ENCODE measurements at places on chromosomes 5 and 9.

- no peak for DNase-seq
These were observed 180.7 kb downstream of the MEF2C start for GRCh38 chr5:88702332-88702731.

DNA sequence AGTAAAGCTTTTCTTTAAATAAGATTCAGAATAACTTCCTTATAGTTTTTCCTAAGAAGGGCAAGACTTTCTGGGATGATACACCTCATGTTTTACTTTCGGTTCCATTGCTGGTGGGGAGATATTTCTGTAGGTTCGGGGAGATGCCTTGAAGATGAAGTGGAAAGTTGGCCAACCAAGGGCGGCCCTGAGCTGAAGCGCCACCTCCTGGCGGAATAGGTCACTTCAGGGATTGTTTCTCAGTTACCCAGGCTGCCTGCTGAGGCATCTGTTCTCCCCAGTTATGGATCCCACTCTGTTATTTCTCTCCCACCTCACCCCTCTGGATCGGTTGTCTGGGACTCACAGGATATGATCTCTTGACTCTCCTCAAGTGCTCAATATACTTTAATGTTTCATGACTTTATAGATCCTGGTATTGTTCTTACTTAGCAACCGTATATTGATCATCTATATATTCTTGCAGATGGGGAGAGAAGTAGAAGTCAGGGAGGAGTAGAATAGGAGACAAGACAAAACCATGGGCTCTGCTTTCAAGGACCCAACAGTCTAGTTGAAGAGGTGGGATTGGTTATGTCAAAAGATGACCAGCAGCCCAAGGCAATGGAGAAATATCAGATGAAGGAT, 23.4 kb downstream of the MEGF10 start:
- peak; percentile 53 for DNase-seq

DNA sequence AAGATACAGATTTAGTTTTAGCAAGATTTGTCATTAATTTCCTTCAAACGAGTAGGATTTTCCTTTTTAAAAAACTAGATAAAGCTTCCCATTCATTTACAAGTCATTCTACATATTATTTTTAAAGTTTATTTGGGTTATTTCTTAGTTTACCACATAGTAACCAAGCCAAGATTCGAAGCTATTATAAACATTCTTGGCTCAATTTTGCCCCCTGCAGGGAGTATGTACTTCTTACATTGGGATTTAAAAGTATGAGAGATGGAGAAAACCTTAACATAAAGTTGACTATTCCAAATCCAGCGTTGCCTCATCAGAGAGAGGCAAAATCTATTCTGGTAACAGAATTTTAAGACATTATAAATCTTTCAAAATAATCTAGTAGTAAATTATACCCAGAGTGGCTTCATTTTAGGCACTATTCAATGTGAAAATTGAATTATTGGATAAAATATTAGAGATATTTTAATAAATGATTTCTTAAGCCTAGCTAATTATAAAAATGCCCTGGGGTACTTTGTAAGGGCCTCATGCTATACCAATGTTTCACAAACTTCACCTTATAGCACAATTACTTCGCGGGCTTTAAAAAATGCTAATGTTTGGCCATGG, 39.1 kb downstream of the FBN2 start:
- no peak for DNase-seq

DNA sequence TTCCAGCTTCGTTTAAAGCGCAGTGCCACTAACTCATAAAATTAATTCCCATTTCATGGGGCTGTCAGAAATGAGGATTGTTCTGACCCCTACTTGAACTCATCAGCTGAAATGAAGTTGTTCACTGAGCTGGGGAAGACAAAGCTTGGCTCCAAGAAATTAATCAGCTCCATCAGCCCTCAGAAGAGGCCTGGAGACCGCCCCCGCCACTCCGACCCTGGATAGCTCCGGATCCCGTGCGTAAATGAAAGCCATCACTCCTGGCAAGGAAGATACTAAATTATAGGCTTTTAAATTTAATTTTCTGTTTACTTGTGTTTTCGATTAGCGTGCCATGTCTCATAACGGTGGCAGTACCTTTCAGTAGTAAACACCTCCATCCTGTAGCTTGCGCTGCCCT, 142.8 kb upstream of the IRX2 start:
- no peak for DNase-seq

GRCh38 chr5:3411363-3411762, 184.3 kb upstream of the IRX1 start:
- DNase-seq, result no peak

GRCh38 chr5:127849891-127850290, 146.7 kb downstream of the CCDC192 start:
- no peak for DNase-seq

GRCh38 chr9:131738293-131739132, 1.4 kb downstream of the RAPGEF1 start:
- DNase-seq, result no peak

GRCh38 chr5:93399675-93400074, 181.3 kb downstream of the NR2F1-AS1 start:
- DNase-seq, result no peak

GRCh38 chr5:145943674-145944121, 7.3 kb downstream of the SH3RF2 start:
- DNase-seq, result no peak

- no peak for DNase-seq
These were observed 47.4 kb downstream of the MYO10 start for GRCh38 chr5:16888694-16889124.

DNA sequence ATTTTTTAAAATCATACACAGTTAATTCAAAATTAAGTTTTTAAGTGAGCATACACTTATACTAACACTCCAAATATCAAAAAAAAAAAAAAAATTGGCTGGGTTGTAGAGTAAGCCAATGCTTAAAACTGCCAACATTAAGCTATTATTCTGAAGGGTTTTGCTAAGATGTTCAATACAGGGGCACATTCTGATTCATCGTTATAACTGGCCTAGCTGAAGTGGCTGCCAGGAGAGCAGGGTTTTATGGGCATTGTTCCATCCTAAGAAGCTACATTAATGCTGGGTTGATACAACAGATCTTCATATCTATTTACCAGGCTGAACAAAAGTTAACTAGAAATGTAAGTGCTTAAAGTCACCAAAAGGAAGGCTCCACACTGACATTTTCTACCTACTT, 13.4 kb downstream of the ELAVL2 start:
- DNase-seq, result no peak

DNA sequence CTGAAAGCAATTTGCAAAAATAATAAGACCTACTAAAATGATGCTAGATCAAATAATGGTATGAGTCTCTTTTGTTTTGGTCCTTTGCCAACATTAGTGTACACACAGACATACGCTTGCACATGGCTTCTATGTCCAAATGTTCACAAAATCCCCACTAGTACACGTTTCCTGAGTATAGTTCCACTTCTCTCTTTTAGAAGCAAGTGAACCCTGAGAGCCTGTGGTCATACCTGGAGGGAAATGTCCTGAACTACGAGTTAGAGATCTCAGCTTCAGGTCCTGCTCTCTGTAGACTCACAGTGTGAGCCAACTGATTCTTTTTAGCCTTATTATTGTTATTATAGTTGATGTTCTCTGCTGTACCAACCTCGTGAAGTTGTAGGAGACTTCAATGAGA, 47.3 kb upstream of the ACTBL2 start:
- DNase-seq, result no peak

DNA sequence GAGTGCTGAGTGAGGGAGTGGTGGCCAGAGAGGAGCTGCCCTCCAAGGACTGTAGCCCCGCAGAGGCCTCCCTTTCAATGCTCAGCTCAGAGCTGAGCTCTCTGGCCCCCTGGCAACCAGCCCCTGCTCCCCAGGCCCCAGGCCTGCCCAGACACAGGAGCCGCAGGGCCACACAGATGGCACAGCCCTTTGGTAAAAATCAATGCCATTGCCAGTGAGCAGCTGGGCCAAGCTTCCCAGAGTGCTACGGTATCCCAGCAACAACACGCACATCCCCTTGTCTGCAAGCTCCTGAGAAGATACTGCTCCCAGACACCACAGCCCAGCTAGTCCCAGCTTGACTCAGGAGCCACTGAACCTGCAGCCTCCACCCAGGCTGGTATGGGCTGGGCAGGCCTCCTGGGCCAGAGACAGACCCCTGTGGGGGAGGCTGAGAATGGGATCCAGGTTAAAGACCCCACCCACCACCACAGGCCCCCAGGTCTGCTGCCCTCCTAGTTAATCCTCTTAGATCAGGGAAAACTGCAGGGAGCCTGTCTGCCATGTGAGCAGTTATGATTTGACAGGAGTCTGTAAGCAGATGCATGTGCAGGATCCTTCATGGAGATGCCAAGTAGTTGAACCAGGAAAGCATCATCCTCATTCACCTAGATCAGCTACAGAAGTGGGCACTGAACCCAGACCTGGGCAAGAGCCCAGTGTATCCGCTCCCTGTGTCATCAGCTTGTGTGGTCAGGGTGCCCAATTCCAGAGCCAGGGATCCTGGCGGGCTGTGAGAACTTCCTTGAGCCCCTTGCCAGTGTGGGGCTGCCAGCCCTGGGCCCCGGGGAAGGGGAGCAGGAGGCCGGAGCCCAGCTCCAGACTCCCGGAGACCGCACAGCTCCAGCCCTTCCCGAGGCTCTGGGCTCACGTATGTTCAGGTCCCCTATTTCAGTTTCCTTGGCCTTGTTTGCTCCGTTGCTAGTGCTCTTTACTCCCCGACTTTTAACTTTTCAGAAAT, 26.7 kb upstream of the ADAMTS2 start:
- peak; percentile 42 for DNase-seq

DNA sequence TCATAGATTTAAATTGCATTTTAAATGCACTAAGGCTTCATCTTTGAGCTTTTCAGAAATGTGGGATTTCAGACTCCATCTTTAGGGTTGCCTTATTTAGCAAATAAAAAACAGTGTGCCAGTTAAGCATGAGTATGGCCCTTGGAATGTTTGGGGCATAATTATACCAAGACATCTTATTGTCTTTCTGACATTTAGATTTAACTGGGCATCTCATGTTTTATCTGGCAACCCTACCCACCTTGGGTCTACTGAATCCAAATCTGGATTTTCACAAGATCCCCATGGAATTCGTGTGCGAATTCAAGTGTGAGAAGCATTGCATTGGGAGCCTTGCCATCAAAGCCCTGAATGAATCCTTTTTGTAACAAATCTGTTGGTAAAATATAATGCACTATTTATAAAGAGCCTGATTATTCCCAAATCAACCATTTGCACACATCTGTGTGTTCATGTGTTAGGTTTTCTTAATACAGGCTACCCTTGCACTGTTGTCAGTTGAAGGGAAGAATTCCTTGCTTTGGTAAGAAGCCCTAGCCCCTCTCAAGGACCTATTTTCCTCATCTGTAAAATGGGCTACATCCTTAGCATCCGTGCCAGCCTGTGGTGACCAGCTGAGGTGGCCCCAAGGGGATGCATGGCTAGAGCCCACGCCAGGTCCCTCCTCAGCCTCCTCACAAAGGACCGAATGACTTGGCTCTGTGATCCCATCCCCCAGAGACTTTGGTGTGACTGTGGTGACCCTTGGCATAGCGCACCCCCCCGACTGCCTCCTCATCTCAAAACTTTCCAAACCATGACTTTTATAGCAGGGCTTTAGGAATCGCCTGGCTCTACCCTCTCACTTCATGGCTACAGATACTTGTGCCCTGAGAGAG, 8.1 kb downstream of the GSN start:
- DNase-seq, result no peak

- DNase-seq, result no peak
These were observed at the start of gene PRDM9 for GRCh38 chr5:23507278-23507685. PRDM9 (plus strand) TSS chr5:23507609; CDS start chr5:23509034, 1,425 bp downstream.

- DNase-seq, result no peak
These were observed 354.3 kb upstream of the CDH9 start for GRCh38 chr5:27392716-27393115.

- no peak for DNase-seq
These were observed 1.4 kb downstream of the SRA1 start for GRCh38 chr5:140555747-140556312.

- DNase-seq, result peak; percentile 55
These were observed 1829.6 kb upstream of the NUDT12 start for GRCh38 chr5:105392122-105392709.

DNA sequence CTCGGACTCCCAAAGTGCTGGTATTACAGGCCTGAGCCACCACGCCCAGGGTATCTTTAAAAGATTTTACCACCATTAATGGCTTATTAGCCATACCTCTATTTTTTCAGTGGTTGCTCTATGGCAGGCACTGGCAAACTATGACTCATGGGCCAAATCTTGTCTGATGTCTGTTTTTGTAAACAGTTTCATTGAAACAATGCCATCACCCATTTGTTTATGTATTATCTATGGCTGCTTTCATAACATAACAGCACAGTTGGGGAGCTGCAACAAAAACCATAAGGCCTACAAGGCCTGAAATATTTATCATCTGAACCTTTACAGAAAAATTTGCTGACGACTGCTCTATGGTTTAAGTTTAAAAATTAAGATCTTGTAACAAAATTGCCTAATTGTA, 66.8 kb downstream of the SLC38A9 start:
- DNase-seq, result no peak

- DNase-seq, result no peak
These were observed 78.3 kb downstream of the MAN2A1 start for GRCh38 chr5:109767997-109768396.

- DNase-seq, result no peak
These were observed 1.2 kb upstream of the NELFB start for GRCh38 chr9:137253717-137254623.

- DNase-seq, result peak; percentile 65
These were observed 27.5 kb downstream of the SLC46A2 start for GRCh38 chr9:112863214-112863613.

GRCh38 chr5:95281226-95281625, 3.7 kb downstream of the MCTP1 start:
- DNase-seq, result no peak

- DNase-seq, result no peak
These were observed 897 bp downstream of the NDST1 start for GRCh38 chr5:150508828-150509227.

DNA sequence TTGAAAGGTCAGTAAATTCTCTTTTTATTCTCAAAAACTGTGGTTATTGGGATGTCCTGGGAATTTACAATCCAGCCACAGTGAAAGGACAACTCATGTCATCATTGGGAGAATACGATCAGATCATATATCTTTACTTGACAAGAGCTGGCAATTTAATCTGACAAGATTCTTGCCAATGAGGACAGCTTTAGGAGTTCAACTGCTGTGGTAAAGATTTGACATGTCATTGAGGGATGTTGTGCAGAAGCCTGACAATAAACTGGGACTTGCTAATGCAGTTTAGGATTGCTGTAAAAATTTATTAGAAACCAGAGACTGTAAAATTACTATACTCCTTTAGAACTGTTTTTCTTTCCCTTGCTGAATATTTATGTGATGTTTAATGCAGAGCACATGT, 1131.0 kb downstream of the MAT2B start:
- no peak for DNase-seq

GRCh38 chr9:77987880-77988525, 43.6 kb downstream of the GNAQ start:
- no peak for DNase-seq

DNA sequence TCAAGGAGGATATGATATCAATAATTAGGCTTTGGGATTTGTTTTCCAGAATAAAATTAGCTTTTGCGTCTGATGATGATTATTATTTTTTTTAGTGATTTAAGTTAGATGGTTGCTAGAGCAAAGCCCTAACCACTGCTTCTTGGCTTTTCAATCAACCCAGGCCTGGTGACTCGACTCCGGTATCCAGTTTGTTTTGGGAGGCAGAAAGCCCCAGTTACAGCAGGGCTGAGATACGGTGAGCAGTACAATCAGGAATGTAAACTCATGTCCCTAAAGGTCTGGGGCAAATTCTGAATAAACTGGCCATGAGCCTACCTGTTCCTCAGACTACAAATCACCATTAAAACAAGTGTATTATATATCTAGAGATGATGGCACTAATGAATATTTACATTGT, 24.4 kb upstream of the CYFIP2 start:
- no peak for DNase-seq
